RKO (cell line): ENCODE measurements at places on chromosomes 3 and 15.
A peak's percentile ranks its signal among the peaks of the same experiment; 100 is the strongest.

DNA sequence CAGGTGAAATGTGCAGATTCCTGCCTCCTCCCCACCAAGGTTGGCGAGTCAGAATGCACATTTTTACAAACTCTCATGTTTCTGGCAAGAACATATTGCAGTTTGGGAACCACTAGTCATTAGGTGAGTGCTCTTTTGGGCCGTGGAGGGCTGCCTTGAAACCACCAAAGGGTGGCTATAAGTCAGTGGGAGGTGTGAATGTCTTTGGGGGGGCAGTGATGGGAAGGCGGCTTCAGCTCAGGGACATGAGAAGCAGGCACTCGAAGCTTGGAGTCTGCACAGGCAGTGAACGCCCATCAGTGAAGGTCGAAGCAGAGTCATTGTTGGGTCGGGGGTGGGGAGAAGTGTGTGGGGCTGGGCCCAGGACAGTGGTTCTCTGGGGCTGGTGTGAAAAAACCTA lies 1.1 kb downstream of the NOX5 start:
- DNase-seq, result no peak

DNA sequence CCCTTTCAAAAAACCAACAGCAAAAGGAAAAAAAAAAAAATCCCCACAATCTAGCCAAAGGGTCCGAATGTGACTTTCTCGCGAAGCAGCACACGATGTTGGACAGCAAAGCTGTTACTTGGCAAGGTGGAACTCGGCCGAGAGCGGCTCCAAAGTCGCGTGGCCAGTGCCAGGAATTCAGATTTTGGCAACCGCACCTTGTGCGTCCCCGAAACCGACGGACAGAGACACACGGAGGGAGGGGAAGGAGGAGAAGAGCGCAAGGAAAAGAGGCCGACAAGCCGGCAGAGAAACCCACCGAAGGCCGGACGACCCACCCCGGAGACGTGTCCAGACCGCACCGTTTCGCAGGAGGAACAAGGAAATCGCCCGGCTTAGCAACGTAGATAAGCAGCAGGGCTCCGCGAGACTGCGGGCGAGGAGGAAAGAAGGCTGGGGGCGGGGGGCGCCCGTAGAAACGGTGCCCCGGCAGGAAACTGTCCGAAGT lies 517.3 kb downstream of the MECOM start:
- DNase-seq, result peak; percentile 66

DNA sequence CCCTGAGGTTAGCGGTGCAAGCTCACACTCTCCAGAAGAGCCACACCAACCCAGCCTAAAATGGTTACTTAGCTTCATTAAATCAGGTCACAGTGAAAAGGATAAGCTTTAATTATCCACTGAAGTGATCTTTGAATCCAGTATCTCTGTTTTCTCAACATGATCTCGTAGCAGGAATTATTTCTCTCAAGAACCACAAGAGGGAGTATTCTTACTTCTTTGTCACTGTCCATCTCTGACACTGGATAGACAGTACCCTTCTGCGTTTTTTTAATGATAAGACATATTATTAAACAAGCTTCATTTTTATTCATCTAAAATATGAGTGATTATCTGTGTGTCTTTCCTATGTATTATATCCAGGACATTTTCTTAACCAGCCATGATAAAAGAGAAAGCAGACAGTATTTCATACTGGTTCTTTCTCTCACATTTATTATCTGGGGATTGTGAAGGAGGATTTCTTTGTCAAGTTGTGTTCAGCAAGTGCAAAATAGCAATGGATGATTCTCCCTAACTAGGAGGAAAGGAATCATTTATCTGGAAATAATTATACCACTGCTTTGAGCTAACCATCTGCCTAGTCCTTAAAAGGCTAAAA lies 105.4 kb upstream of the CCDC54 start:
- DNase-seq, result peak; percentile 84

- no peak for DNase-seq
These were observed 6.4 kb upstream of the SH2D7 start for GRCh38 chr15:78085928-78086327.

- DNase-seq, result no peak
These were observed 126.8 kb upstream of the ARHGEF3 start for GRCh38 chr3:56928379-56929068.

- no peak for DNase-seq
These were observed 11.9 kb upstream of the FEM1B start for GRCh38 chr15:68265674-68266073.
